ENCODE measurements at places on chromosomes 6 and 20.

DNA sequence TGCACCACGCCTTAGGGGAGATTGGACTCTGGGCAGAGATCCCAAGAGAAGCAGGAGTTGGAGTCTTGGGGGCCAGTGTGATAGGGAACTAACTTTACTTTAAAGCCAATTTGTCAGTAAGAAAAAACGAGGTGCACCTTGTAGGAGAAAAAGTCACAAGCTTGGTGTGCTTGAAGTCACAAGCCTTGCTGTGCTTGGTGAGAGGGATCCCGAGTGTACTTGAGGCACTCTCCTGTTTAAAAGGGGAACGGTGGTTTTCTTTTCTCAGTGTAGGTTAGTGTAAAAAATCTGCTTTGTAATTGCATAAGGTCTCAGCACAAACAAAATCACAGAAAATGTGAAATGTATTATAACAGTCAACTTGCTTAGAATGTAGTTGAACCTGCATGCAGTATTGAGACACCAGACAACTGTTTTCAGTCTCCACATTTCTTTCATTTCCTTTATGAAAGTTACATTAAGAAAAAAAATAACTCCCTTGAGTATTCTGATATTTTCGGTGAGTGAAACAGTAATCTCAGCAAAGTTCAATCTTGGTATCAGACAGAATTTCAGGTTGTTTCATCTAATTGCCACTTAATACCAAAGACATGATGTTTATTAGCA lies 111.1 kb upstream of the DUSP22 start:
- DNase-seq, result no peak

- no peak for DNase-seq
Measured at GRCh38 chr6:111154981-111155380, 67.7 kb downstream of the SLC16A10 start.

GRCh38 chr6:134721060-134721405 lies 228.9 kb downstream of the ALDH8A1 start:
- DNase-seq, result no peak

DNA sequence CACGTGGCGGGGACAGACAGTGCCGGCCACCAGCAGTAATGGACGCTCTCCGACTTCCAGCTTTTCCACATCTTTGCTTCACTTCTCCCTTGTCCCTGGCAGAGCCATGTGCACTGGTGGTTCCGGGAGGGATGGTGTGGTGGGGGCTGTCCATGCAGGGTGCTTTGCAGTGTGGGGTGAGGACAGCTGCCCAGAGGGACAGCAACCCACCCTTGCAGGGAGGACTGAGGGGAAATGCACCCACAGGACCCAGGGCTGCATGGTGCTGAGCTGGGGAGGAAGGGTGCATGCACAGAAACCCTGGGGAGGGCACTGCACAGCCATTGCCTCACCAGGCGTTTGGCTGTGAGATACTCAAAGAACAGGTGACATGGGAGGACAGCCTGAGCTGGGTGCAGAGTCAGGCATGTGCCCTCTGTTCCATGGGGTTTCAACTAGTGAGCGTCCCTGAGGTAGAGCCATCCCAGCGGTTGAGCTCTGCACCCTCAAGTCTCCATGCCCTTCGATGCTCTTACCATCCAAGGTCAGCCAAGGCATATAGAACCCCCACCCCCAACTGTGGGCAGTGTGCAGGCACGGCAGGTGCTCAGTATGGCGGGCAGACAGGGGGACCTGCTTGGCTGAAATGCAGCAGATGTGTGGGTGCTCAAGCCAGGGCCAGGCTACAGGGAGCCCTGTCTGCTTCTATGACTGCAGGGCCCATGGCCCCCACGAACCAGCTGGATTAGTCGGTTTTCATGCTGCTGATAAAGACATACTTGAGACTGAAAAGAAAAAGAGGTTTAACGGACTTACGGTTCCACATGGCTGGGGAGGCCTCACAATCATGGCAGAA lies 239.7 kb downstream of the TTLL2 start:
- no peak for DNase-seq

DNA sequence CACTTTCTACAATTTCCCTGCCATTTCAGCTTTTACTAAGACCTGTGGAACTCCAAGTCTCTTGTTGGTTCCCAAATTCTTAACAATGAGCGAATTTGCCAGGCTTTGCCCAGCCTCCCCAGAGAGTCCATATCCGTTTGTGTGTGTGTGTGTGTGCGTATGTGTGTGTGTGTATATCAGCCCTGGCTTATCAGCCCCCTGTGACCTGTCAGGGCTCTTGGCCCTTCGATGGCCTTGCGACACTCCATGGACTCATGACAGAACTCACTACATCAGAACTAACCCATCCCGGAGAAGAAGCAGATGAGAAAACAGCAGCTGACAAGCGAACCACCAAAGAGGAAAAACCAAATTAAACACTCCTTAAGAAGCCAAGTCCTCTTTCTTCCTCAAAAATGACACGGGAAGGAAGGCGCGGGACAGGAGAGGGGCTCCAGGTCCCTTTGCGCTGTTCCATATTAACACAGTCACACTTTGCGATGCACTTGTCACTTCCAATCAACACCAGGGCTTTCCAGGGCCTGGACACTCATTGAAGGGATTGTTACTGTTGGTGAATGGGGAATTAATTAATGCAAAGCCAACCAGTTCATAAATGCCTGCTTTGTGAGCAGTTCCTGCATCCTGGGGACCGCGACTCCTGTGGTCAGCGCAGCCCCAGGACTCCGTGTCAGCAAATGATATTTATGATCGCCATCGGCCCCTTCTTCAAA lies 524.0 kb downstream of the CD83 start:
- DNase-seq, result no peak

DNA sequence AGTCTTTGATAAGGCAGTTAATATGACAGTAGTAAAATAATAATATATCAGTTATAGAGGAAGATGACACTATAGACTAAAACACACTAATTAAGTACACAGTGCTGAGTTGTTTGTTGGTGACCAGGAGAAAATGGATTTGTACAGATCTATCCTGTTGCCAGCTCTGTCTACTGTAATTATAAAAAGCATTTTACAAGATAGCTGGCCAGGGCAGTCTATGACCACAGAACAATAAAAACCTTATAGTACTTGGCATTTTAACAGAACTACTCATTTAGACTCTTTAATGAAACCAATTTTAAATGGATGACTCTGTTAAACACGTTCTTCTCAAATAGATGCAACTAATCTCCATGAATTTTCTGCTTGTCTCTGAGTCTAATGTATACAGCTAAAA lies 367.5 kb downstream of the BTBD9 start:
- DNase-seq, result no peak

- DNase-seq, result no peak
Measured at GRCh38 chr20:46022411-46023147, 6.4 kb upstream of the SLC12A5 start.

DNA sequence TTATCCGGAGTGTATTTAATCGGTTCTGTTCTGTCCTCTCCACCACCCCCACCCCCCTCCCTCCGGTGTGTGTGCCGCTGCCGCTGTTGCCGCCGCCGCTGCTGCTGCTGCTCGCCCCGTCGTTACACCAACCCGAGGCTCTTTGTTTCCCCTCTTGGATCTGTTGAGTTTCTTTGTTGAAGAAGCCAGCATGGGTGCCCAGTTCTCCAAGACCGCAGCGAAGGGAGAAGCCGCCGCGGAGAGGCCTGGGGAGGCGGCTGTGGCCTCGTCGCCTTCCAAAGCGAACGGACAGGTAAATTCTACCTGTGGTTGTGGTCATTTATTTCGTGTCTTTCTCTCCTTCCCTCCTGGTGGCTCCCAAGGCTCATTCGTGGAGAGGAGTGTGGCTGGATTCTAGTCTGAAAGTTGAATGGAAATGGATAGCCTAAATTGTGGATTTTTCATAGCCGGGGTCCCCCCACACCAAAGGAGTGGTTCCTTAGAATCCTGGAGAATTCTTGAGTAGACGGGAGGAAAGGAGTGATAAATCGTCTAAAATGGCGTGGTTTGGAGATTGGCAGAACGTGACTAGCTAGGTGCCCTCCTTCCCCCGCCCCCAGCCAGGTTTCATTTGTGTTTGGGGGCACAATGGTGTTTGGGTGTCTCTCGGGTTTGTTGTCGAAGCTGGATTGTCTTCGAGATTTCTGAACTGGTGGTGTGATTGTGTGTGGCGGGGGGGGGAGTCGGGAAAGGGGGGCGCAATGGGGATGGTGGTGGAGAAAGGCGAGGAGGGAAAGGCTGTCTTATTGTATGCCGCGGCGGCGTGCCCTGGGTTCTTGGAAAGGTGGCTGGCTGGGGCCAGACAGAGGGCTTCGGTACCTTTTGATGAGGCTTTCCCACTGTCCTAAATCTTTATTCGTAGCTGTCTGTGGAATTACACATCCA lies 673 bp downstream of the MARCKS start:
- DNase-seq, result peak; percentile 63

GRCh38 chr6:15269011-15269410 lies 23.1 kb downstream of the JARID2 start:
- DNase-seq, result no peak

DNA sequence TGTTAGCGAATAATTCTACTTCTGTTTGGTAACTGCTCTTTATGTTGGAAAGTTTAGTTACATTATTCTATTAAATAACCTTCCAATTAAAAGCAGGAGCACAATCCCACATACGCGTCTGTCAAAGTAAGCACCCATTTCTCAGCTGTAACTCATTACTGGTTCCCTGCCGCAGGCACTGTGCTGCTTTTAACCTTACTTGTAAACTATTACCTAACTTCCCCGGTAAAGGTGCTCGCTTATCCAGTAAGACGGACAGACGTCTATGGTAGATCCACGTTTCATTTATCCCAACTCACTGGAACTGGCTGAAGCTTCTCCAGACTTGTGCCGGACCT lies 529 bp upstream of the ENPP4 start:
- no peak for DNase-seq

- DNase-seq, result no peak
Measured at GRCh38 chr6:53540129-53540692, 4.7 kb downstream of the GCLC start.

DNA sequence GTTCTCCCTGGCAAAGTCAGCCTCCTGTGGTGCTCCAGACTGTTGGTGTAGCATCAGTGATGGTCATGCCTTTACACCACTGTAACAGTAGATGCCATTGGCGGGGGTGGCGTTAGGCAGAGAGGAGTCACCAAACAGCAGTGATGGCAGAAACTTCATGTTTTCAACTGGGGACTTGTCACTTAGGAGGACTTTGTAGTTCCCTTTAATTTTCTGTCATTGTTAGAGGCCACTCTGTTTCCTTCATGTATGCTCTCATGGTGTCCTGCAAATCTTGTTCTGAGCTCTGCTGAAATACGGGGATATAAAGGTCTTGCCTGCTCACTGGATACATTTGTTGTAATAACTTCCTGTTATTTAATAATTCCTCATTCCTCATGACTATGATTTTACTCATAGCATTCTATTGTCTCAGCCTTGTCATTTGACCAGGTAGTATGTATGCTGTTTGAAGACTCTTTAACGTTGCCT lies 4.6 kb downstream of the MAP3K4 start:
- no peak for DNase-seq

GRCh38 chr6:369559-370431 lies 21.8 kb upstream of the IRF4 start:
- DNase-seq, result no peak

GRCh38 chr6:19869464-19869863 lies 32.3 kb downstream of the ID4 start:
- no peak for DNase-seq

- DNase-seq, result no peak
Measured at GRCh38 chr6:126026001-126026400, 39.7 kb downstream of the TRMT11 start.

DNA sequence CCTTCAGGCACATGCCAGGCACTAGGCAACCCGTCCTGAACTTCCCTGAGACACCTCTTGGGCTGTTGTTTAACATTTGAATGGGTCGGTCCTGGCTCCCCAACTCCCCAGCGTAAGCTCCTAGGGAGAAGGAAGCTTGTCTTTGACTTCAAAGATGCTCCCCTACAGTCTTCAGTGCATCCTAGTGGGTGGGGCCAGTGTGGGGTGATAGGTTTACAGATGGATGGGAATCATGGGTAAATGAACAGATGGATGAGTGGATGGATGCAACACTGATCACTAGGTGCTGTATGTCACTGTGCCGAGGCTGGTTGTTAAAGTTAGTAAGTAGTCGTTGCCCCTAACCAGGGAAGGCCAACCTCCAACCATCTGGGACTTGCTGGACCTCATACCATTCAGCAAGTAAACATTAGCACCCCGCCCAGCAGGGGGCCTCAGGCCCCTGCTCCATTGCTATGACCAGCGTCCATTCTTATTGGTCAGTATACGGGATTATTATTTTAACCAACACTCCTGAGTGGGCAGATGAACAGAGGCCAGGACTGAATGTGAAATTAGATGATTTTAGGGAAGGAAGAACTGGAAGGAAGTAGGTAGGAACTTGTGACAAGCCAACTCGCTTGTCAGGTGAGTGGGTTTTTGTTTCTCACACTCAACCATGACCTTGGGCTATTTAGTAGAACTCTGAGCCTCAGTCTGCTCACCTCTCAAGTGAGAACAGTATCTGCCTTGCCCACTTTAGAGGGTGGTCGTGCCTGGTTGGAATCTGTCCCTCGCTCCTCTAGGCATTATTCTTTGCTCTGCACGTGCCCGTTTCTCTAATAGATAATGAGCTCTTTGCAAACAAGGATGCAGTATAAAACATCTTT lies 82.9 kb upstream of the FOXP4 start:
- peak; percentile 55 for DNase-seq

DNA sequence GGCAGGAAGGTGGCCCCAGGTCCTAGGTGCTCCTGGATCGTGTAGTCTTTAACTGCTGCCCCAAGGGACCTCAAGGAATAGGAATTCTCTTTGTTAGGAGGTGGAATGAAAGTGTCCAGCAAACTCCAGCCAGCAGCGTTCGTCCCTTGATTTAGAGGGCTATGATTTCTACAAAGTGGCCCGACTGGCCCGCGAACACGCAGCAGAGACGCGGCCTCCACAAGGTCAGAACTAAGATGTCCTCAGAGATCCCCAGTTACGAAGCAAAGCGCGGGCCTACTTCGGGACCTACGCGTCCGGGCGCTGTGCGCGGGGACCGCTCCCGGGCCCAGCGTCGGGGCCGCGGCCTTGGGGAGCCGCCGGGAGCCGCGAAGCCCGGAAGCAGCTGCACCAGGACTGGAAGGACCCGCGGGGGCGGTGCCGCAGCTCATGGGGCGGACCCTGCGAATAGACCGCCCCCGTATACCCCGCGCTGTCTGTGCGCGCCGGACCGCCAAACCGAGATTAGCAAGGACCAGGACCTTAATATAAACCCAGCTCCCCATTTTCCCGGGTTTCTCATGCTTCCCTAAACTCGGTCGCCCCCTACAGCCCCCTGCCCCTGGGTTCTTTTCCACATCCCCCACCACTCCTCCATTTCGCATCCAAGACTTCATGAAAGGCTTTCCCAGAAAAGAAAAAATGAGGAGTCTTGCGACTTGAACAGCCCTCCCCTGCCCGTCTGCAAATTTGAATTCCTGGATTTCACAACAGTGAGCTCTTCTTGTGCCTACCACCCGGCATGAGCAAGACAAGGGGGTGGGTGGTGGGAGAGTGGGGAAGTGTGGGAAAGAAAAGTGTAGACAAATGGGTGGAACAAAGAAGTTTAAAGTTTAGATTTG lies at the start of gene C6orf47:
C6orf47 (minus strand) TSS at position 398 of the 881 bp plus-strand sequence. CDS start 831 bp downstream, outside the sequence.
- peak; percentile 89 for DNase-seq

GRCh38 chr6:169846286-169847056 lies 95.0 kb downstream of the ERMARD start:
- no peak for DNase-seq

- no peak for DNase-seq
Measured at GRCh38 chr20:32301719-32302506, 24.5 kb downstream of the KIF3B start.
